ENCODE measurements at places on chromosomes 12 and 14.

- DNase-seq = no peak
These were observed 88.8 kb downstream of the FBXL14 start for GRCh38 chr12:1505576-1505975.

- DNase-seq = no peak
These were observed 196.1 kb upstream of the FLRT2 start for GRCh38 chr14:85333841-85334240.

GRCh38 chr14:86462193-86462753, 932.3 kb downstream of the FLRT2 start:
- peak; percentile 63 for DNase-seq

DNA sequence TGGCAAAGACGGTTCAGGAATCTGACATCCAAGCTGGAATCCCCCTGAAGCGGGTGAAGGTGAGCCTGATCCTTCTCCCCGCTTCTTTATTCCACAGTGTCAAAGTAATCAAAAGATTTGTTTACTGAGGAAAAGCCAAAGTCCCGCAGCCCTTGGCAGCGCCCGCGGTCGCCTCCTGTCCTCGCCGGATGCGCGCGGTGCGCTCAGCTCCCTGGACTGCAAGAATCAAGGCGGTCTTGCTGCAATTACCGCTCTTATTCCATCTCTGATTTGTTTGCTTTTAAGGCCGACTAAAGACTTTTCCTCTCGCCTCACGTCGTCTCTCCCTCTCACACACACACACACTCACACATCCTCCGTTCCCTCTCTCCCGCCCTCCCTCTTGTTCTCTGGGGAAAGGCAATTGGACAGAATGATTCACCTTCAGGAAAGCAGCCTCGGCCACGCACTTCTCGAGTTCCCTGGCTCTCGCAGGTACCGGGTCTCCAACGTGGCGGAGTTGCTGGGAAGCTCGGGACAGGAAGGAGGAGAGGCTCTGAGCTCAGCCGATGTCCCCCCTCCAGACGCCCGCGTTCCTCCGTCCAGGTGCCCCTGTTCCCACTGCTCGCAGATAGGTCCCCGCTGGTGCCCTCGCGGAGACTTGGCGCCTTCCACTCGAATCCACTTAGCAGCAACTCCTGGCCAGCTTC, 68.6 kb upstream of the USP15 start:
- DNase-seq = peak; percentile 66

DNA sequence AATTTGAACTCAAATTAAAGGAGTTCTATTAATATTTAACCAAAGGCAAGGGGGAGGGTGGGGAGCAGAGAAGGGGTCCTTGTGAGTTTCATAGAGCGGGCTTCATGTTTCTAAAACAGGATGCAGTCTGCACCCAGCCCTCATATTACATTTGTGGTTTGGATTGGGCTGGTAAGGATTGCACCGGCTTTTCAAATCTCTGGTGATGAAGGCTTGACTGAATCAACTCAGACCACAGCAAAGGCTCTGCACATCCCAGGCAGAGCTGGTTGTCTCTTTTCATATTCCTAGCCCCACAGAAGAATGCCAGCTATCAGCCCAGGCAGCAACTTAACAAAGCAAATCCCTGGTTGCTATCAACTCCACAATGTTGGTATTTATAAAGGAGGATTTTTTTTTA, 1221.4 kb downstream of the VRK1 start:
- DNase-seq = no peak

- no peak for DNase-seq
These were observed 61.7 kb upstream of the SLC6A15 start for GRCh38 chr12:84974155-84974815.

DNA sequence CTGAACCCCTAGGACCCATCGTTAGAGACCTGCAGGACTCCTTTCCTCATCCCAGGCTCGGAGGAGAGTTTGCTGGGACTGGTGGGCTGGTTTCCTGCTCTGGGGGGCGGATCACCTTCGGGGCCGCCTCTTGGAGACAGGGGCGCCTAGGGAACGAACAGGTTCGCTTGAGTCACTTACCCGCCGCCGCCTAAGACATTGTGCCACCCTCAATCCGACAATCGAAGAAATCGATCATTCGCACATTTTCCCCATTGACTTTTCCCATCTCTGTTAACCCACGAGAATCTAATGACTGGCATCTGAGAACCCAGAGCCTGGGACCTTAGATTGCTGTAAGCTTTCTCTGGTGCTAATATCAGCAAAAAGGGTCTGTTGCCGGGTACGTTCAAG, 322 bp downstream of the SLC39A9 start:
- peak; percentile 41 for DNase-seq

DNA sequence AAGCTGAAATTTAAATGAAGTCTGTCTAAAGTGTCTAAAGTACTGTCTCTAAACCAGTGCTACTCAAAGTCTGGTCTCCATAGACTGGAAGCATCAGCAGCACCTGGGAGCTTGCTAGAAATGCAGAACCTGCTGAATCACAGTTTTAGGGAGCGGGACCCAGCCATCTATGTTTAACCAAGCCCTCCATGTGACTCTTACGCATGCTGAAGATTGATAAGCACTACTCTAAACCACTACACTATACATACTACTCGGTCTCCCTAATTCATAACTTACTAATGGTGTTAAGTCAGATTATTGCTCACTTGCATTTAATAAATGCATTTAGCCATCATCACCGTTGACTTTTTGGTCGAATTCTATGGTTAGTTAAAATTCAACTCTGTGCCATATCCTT, 88.8 kb downstream of the SLC25A21 start:
- DNase-seq = no peak

- DNase-seq = no peak
These were observed 39.1 kb downstream of the ADCK1 start for GRCh38 chr14:77838831-77839511.

DNA sequence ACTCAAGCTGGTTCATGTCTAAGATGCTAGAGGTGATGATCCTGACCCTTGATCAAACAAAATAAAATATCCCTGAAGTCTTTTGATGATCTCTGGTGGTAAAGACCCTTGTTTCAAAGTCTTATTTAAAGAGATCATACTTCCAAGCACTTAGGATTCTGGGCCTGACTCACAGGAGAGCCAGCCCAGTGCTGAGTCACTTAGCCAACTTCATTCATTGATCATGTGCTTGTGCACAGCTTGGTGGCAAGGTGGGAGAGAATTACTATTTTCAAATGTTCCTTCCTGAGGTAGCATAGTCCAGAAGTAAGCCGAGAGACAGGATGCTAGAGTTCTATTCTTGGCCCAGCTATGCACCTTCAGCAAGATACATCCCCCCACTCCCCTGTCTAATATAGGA, 40.6 kb downstream of the SCN8A start:
- DNase-seq = peak; percentile 55

DNA sequence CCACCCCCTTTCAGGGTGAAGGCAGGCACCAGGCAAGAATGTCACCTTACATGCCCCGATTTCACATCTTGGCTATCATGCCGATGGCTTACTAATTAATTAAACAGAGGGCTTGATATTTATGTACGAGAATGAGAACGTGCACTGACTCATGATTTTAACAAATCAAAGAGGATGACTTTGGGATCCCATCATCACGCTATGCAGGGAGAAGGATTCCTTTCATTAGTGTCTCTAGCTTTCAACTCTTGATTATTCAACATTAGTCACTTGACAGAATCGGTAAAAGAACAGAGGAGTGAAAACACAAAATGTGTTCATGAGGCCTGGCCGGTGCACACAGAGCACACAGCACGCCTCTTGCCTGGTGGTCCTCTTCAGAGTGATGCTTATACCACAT, 80.6 kb downstream of the PRKAB1 start:
- DNase-seq = no peak

GRCh38 chr14:69046476-69046860, 67.4 kb upstream of the ACTN1 start:
- no peak for DNase-seq

DNA sequence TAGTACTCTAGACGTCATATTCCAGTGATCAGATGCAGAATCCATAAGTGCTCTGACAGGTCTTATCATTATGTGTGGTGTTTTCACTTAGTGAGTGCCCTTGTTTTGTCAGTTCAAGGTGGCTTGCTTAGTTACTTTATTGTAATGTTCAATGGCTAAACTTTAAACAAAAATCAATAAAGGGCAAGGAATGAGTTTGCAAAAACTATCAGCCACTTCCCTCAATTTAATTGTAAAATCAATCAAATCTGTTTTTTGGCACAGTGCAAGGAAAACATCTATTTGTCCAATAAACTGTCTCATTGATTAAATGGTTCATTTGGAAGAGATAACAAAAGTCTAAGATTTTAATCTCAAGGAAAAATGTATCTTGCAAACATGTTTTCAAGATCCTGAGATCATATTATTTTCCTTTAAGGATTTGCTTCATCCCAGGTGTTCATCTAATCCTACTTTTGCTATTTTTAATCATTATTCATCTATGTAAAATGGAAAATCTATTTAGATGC, 59.6 kb upstream of the EEA1 start:
- DNase-seq = no peak

- peak; percentile 4 for DNase-seq
These were observed 165.7 kb upstream of the STXBP6 start for GRCh38 chr14:25215607-25216006.

- DNase-seq = peak; percentile 94
These were observed 46.8 kb upstream of the PCED1B start for GRCh38 chr12:47032644-47033043.

DNA sequence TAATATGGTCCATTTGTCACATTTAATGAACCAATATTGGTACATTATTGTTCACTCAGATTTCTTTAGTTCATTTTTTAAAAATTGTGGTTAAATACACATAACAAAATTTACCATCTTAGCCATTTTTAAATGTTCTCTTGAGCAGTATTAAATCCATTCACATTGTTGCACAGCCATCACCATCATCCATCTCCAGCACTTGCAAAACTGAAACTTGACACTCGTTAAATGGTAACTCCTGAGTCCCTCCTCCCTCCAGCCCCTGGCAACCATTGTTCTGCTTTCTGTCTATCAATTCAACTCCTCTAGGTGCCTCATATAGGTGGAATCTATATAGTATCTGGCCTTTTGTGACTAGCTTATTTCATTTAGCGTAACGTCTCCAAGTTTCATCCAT, 86.4 kb downstream of the ACACB start:
- no peak for DNase-seq

- DNase-seq = no peak
These were observed 744 bp downstream of the ATP5MC2 start for GRCh38 chr12:53674977-53675700.

DNA sequence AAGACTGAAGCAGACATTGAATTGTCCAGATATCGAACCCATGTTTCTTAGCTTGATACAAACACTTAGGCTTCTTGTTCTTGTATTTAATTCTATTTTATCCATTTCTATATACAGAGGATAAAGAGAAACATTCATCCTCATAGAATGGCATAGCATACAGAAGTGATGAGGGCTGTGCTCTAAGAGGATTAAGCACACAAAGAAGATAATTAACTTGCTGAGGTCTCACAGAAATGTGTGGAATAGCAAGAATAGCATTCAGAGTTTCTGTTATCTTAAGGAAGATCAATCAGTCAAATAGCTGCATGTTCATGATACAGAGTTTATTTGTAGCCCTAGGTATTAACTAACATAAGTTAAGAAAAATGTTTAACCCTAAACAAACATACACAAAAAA, 27.3 kb upstream of the STRAP start:
- DNase-seq = no peak

DNA sequence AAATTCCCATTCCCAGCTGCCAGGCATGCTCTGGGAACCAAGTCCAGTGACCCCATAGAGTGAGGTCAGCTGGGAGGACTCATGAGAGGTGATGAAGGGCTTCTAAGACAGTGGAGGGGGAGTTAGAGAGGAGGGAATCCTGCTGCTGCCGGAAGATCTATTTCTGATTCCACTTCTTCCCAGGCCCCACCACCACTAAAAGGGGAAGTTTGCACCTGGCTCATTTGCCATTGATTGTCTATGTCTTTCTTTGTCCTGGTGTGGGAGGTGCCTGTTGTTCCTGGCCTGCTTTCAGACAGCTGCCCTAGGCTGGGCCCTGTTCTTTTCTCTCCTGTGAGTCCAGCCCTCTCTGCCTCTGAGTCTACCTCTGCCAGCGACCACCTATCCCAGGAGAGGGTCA, 3.0 kb upstream of the KRT6A start:
- DNase-seq = no peak

- no peak for DNase-seq
These were observed 30.6 kb downstream of the NGB start for GRCh38 chr14:77240336-77240915.

DNA sequence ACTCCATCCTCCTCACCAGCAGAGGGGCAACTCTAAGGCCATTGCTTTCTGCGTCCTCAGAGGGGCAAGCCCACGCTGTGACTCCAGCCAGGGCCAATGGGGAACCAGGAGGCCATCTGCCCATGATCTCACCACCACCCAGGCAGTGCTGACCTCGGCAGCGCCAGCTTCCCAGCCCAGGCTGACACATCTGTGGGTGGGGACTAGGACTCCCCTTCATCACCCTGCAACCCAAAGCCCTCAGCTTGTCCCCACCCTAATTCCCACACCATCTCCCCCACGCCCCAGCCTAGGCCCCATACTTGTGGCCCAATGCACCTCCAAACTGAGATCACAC, 58.6 kb downstream of the VWF start:
- no peak for DNase-seq

DNA sequence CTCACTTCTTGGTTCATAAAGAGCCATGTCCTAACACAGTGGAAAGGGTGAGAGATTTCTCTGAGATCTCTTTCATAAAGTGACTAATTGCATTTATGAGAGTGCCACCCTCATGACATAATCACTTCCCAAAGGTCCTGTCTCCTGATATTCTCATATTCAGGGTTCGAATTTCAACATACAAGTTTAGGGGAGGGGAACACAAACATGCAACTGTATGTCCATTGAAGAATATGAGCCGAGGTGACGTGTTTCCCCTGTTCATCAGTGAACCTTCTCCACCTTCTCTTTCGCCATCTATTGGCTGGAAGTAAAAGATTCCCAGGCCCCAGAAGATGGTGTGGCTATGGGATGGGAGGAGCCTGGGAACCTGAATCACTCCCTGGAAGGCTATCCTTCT, 354.2 kb upstream of the ATP2B1 start:
- DNase-seq = peak; percentile 43

DNA sequence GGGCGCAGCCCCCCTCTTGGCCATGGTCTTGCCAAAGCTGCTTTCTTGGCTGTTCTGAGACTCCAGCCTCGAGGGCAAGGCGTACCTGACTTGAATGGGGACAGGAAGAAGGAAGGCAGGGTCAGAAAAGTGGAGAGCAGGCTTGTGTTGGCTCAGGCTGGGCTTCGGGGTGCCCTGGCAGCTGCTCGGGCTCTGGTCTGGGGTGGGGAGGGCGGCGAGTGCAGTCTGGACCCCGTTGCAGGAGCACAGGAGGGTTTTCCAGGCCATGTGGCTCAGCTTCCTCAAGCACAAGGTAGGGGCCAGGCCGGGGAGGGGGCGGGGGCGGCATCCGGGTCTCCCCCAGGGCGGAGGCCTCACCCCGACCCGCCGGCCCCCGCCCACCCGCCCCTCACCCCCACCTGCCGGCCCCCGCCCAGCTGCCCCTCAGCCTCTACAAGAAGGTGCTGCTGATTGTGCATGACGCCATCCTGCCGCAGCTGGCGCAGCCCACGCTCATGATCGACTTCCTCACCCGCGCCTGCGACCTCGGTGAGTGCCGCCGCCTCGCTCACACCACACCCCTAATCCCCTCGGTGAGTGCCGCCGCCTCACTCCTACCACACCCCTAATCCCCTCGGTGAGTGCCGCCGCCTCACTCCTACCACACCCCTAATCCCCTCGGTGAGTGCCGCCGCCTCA, 4.2 kb downstream of the NOC4L start:
- DNase-seq = no peak

GRCh38 chr14:36757734-36758601, 96.3 kb downstream of the PAX9 start:
- no peak for DNase-seq
